ENCODE measurements at places on chromosomes 11 and 22.

GRCh38 chr11:34495724-34496377 is 17.7 kb downstream of the ELF5 start:
- no peak for DNase-seq

- DNase-seq = no peak
These were observed 121.9 kb downstream of the ARHGAP42 start for GRCh38 chr11:100808904-100809491.

GRCh38 chr22:21714786-21715185 is 20.8 kb downstream of the YPEL1 start:
- DNase-seq = no peak

- no peak for DNase-seq
These were observed 54.4 kb upstream of the SEPTIN5 start for GRCh38 chr22:19659805-19660345.

DNA sequence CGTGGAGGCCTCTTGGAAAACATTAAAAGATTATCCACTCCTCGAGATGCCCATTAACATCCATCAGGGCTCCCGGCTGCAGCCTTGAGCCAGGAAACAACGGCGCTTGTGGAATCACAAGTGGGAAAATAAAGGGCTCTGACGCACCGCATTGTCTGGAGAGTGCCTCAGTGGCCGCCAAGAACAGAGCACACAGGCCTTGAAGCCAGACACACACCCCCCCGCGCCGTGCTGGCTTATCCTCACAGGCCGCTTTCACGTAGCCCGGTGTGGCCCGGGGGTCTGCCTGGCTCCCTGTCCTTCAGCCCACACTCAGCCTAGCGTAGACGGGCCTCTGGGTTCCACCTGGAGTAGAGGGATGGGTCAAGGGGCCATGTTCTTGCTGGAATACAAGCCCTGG is 1020.5 kb downstream of the BRD1 start:
- DNase-seq = no peak

DNA sequence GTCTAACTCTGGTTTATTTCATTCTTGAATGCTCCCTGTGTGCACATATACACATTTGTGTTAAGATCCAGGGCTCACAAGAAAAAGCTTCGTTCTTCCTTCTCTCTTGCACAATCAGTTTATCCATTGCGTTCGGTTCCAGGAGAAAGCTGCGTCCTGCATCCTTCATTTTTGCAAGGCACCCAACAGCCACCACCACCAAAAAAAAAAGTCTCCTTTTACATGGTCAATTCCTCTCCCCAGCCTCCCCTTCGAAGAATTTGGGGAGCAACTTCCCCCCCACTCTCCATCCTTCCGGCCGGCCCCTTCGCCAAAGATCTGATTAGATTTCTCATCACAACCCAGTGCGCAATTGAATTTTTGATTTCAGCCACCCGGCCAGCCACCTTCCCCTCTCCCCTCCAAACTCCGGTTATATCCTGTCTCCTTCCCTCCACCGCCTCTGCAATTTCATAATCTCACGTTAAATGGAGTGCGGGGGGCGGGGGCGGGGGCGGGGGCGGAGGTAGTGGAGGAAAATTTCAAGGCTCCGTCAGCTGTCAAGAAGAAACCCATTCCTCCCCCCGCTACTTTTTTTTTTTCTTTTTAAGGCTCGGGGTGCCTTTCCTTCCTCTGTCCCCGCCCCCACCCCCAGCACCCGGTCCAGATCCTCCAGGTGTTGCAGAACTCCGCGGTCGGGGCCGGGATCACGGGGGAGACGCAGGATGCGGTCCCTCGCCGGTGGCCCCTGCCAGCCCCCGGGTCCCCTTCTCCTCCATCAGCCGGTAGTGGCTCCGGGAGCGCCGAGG is 1166.5 kb downstream of the LRRC4C start:
- DNase-seq = peak; percentile 30

GRCh38 chr11:99154277-99154676 is 133.5 kb downstream of the CNTN5 start:
- no peak for DNase-seq

- no peak for DNase-seq
These were observed 85.9 kb downstream of the WNT7B start for GRCh38 chr22:45891021-45891421.

GRCh38 chr11:107747622-107748021 is 35.8 kb upstream of the SLN start:
- DNase-seq = no peak

GRCh38 chr22:19523240-19524169 is 705 bp downstream of the CLDN5 start:
- DNase-seq = peak; percentile 36

GRCh38 chr22:17419348-17419747 is 50.1 kb downstream of the CECR2 start:
- DNase-seq = no peak

- no peak for DNase-seq
These were observed 74.8 kb upstream of the RCN1 start for GRCh38 chr11:32016111-32016510.

DNA sequence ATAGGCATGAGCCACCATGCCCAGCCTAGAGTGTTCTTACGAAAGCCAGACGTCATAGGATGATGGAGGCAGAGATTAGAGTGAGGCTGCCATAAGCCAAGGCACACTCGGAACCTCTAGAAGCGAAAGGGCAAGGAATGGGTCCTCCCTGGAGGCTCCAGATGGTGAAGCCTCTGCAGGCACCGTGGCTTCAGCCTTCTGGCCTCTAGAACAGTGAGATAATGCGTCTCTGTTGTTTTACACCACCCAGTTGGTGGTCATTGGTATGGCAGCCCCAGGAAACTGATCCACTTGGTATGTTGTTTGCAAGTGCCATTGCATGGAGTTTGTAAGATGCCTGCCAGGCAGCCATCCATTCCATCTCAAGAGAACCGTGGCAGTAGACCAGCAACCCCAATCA is 791.0 kb downstream of the TBC1D22A start:
- DNase-seq = no peak

- no peak for DNase-seq
These were observed 372.7 kb upstream of the TENM4 start for GRCh38 chr11:79813551-79813950.

DNA sequence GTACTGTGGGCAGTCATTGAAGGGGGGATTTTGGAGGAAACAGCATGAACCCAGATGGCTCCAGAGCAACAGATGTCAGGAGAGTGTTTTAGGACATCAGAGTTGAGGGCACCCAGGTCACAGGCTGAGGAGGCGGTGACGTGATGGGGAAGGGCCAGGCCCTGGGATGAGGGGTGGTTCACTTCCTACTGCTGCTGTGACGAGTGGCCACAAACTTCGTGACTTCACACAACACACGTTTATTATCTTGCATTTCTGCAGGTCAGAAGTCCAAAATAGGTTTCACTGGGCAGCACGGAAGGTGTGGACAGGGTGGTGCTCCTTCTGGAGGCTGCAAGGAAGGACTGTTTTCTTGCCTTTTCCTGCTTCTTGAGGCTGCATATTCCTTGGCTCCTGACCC is 77.7 kb upstream of the RAB1B start:
- peak; percentile 96 for DNase-seq

DNA sequence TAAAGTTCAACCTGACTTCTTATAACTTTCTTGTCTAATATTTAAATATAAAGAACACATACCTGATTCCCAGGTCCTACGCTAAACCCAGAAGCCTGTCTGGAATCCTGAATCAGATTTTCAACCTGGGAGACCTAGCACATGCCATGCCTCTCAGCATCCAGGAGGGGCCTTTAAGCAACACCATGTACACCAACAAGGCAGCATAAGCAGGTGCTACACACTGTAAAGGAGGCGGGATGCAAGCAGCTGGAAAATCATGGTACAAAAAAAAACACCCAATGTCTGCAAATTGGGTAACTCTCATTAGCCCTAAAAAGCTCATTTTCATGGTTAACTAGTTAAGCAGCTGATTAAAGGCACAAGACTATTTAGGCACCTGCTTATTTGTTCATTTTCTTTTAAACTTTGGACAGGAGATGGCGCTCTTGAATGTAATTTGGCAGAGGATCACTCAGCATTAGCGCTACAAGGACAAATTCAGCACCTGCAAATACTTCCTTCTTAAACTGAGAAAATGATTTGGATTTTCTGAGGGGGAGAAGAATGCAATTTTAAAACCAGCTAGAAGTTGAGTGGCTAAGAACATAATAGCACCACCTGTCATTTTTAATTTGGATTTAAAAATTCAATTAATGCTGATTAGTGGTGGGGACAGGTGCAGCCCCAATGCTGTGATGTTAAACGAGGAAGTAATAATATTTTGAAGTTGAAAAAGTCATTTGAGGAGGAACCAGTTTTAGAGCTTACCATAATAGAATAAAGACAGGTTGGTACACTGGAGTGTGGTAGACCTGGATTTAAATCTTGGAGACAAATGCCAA is 104.0 kb downstream of the FAR1 start:
- DNase-seq = peak; percentile 72

GRCh38 chr11:10066441-10066840 is 227.6 kb downstream of the SBF2 start:
- no peak for DNase-seq

DNA sequence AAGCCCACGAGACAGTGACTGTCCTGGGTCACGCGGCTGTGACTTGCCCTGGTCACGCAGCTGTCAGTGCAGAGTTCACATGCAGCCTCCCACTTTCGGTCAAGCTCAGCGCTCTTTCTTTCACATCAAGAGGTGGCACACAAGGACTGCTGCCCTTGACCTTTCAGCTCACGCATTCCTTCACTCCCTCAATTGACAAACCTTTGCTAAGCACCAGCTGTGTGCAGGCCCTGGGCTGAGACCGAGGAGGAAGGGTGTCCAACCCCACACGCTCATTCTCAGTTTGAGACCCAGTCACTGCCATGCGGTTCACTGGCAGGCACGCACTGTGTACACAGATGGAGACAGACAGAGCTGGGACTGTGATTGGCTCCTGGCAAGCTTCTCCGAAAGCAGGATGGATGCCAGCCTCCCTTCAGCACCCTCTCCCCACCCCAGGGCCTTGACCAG is 70.3 kb downstream of the SCUBE1 start:
- DNase-seq = no peak

- peak; percentile 76 for DNase-seq
These were observed 9.0 kb upstream of the DRD2 start for GRCh38 chr11:113484223-113484622.

- DNase-seq = no peak
These were observed 23.9 kb upstream of the CD44 start for GRCh38 chr11:35114906-35115687.

GRCh38 chr11:67267188-67268080 is 1.2 kb downstream of the GRK2 start:
- DNase-seq = no peak

GRCh38 chr22:41902932-41903421 is 11.9 kb downstream of the SHISA8 start:
- DNase-seq = no peak

- DNase-seq = no peak
These were observed 239.2 kb upstream of the LARGE1 start for GRCh38 chr22:34159491-34159890.

GRCh38 chr11:128884054-128884453 is 7.1 kb upstream of the KCNJ5 start:
- DNase-seq = no peak

GRCh38 chr11:65595131-65595530 is 469 bp downstream of the KCNK7 start:
- DNase-seq = no peak

GRCh38 chr11:111427471-111427912 is 48.4 kb upstream of the POU2AF1 start:
- peak; percentile 50 for DNase-seq

DNA sequence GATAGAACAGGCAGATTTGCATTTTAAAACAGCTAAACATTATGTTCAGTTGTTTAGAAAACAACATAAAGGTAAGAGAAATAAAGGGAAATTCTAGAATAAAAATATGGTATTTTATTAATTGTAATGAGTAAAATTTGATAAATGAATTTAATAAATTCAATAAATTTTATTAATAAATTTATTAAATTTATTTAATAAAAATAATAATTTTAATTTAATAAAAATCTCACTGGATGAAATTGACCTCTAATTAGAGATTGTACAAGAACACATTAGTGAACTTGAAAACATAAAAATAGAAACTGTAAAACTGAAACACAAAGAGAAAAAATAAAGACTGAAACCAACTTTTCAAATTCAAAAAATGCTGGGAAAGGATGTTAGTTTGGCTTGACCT is 605.7 kb upstream of the LRRC4C start:
- no peak for DNase-seq

- DNase-seq = no peak
These were observed 3.3 kb upstream of the JAML start for GRCh38 chr11:118227865-118228785.

GRCh38 chr22:37991731-37992442 is 7.5 kb upstream of the SOX10 start:
- DNase-seq = no peak

DNA sequence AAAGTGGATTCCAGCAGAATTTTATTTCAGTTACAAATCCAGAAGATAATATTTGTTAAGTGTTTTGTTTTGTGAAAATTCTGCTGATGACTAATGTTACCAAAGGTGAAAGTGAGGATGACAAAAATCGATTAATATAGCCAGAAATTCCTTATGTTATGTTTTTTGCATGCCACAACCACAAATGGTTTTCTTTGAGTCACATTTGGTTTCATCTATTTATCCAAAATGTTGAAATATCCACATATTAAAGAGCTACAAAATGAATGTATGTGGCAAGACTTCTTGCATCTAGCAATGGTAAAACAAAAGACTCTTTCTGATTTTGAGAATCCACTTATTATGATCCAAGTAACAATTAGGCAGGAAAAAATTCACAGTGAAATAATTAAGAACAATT is 150.1 kb upstream of the LRRC4C start:
- no peak for DNase-seq

GRCh38 chr22:26565889-26566288 is 24.0 kb downstream of the TPST2 start:
- DNase-seq = no peak

DNA sequence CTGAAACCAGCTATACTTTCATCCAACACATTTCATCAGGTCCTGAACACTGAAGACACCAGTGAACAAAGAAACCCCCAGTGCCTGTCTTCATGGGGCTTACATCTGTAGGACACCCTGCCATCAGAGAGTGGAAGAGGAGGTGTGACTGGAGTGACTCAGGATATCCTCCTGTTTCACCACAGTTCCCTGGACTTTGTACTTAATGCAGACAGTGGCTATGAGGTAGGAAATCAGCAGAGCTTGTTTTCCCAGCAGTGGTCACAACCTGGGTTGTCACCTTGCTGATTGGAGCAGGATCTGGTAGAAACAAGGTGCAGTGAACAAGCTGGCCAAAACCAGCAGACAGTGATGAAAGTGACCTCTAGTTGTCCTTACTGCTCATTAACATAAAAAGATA is 128.8 kb downstream of the KIRREL3 start:
- DNase-seq = no peak

GRCh38 chr11:33747979-33748378 is 11.8 kb upstream of the CD59 start:
- no peak for DNase-seq

DNA sequence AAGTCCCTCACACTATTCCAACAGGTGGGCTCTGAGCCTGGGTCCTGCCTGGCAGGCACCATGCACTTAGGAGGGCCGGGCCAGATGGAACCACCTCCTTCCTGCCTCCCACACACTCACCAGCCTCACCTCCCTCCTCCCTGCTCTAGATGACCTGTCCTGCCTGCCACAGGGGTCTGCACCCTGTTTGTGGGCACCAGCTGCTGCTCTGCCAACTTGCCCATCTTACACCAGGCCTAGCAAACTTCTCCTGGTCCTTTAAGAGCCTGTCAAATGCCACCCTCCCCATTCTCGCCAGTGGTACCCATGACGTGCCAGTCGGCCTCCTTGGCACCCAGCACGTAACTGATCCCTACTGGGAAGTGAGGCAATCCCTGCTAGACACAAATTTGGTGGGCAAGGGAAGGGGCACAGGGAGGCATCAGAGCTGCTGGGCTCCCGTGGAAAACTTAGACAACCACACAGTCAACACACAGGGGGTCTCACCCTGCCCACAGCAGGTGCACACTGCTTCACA is 3.1 kb downstream of the MOB2 start:
- DNase-seq = no peak

Measured in NCI-H82 (cell line).